ENCODE measurements at places on chromosomes 2 and 18. TPM values are rescaled to one million over a fixed set of nuclear protein-coding genes. Genes with fewer than 3 reads are reported as not detected.
A peak's percentile ranks its signal among the peaks of the same experiment; 100 is the strongest.

GRCh38 chr2:7788736-7789135 lies 871.5 kb downstream of the RNF144A start:
- DNase-seq: no peak

DNA sequence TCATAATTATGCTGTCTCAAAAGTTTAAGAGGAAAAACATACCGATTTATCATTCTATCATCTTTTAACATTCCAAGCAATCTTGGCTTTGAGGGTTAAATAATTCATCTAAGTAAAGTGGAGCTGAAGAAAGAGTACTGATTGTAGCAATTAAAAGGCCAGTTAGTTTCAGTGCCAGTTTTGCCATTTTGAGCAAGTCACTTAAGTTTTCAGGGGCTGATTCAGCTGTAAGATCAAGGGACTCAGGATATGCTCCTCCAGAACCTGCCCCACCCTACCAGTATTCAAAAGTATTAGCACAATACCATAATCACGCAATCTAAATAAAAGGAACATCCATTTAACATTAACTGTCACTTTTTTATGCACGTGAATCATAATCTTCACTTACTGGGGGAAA lies 1.9 kb downstream of the SS18 start:
- DNase-seq: no peak

- no peak for DNase-seq
Observed at GRCh38 chr18:51621113-51621863, 423.8 kb upstream of the MEX3C start.

DNA sequence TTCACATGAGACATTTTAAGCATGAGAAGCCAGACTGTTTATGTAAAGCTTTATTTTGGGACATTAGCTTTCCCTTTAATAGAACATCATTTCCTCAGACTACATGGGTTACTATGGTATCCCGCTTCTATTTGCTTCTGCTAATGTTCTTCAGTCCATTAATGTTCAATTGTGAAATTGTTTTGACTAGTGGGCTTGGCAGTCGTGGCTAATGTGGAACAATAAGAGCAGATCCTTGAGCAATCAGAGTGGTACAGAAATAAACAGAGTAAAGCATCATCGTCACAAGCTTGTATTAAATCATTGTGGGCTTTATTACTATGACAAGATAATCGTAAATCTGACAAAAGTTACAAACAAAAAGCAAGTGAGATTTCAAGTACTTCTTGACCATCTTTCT lies 60.2 kb downstream of the PDE1A start:
- no peak for DNase-seq

- DNase-seq: no peak
Observed at GRCh38 chr2:33131111-33131510, 184.4 kb downstream of the LTBP1 start.

- DNase-seq: no peak
Observed at GRCh38 chr2:238785528-238785860, 62.4 kb upstream of the TWIST2 start.

- DNase-seq: no peak
Observed at GRCh38 chr2:177708106-177708505, 315.5 kb downstream of the AGPS start.

DNA sequence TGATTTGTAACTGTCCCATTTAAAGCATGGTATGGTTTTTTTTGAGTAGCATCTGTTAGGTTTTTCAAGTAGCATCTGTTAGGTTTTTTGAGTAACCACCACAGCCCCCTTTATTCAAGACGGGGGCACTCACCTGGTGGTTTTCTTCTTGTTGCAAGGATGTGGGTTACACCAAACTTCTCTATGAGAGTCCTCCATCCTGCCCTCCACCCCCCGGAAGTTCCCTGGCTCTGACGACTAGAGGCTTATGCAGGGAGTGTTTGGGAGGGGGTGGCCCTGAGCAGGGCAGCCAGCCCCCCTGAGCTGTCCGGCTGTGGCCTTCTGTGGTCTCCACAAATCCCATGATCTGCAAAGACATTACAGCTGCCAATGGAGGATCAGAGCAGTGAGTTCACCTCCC lies 39.3 kb downstream of the MTCL1 start:
- DNase-seq: no peak

The LRP1B gene
- total RNA-seq: 0.44 TPM

DNA sequence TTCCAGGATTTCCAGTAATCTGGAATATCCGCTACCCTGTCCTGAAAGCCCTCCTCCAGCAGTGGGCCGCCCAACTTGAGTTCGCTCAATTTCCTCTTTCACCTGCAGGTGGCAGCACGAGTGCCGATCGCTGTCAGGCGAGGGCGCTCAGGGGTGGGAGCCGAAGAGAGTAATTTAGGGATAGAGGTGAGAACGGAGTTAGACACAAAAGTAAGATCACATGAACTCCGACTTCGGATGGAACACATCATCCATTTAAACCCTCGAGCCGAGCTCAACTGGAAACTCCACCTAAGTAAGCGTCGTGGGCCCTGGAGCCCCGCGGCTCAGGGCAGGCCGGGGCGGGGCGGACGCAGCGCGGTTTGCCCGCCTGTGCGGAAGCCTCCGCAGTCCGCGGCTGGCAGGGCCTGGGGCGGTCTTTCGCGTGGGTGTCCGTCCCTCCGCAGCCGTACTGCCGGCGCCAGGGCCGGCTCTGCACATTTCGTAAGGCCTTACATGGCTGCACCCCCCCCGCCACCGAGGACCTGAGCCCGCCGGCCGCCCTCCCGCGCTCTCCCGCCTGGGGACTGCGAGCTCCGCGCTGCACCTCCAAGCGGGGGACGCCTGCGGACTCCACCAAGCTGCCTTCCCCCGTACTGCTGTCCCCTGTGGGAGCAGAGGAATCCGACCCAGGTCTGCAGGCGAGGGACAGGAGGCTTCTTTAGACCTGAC lies 61.2 kb downstream of the SEMA4F start:
- DNase-seq: peak; percentile 87

GRCh38 chr2:130764035-130764820 lies 8.9 kb downstream of the AMER3 start:
- DNase-seq: peak; percentile 50

DNA sequence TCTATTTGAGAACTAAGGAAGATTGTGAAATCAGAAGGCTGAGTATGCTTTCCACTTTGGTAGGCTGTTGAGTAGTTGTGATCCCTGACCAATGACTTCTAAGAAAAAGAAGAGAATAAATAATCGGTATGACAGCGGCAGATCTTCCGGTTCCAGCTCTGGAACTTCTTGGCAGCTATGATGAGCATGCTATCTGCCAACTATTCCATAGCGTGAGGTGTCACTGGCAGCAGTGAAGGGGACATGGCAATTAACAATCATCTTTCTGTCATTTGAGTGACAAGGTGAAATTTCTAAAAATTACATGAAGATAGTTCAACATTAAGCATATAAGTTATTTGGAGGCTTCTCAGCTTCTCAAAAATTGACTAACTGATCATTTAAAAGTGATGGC lies 140.1 kb upstream of the NETO1 start:
- DNase-seq: no peak

DNA sequence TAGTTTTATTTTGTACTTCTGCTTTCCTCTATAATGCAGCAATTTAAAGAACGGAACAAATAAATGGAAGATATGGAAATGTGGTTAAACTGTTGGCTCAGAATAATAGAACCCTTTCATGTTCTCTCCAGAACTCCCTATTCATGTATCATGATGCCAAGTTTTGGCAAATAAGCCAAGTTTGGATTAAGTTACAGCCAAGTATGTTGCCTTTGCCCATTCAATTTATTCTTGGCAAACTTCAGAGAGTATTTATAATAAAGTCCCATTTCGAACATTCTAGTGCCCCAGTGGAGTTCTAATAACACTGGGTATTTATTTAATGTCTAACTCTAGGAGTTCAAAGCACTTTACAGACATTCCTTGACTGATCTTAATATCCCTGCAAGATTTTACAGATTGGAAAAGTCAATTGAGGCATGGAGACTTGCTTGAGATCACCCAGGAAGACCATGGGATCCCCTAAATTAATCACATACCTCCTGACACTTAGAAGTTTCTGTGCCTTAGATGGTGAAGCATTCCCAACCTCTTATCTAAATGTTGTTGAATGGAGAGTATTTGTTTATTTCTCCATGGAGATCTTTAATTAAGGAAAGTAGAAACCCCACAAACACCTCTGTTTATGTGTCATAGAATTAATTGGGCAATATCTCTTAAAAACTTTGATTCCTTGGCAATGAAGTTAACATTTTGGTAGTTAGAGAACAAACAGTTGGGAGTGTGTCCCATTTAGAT lies 106.7 kb downstream of the ACKR3 start:
- no peak for DNase-seq

The RND3 gene
- total RNA-seq: 9.6 TPM

GRCh38 chr2:113672326-113672932 lies 45.4 kb downstream of the RABL2A start:
- DNase-seq: no peak

The NEU4 gene
- total RNA-seq: not detected

DNA sequence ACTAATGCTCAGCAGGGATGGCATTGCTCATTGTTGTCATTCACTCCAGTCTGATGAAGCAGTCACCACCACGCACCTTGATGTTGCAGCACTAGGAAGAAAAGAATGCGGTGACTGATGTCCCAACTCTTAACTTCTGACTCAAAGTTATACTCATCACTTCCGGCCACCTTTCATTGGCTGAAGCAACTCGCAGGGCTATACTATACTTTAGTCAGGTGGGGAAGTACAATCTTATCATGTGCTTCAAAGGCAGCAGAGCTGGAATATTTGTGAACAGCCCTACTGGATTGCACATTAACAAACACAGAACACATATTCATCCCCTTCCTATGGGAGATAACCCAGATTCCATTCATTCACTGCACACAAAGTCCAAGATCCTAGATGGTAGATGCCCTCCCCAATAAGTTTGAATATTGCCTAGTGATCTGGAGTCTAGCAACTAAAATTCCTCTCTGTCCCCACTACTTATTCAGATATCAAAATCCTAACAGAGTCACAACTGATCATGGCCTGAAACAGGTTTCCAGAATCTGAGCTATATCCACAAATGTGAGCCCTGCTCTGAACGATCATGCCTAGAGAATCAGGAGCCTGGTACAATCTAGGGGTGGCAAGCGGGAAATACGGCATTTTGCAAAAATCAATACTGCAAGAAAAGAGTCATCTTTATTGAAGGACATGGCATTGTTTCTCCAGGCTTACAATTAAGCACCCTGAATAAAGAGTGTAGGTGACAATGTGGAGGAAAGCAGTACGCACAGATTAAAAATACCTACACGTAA lies 3.4 kb upstream of the SPATS2L start:
- no peak for DNase-seq

The FBLN7 gene
- 3.5 TPM for total RNA-seq

GRCh38 chr2:104158191-104158590 lies 695.7 kb upstream of the POU3F3 start:
- DNase-seq: no peak

DNA sequence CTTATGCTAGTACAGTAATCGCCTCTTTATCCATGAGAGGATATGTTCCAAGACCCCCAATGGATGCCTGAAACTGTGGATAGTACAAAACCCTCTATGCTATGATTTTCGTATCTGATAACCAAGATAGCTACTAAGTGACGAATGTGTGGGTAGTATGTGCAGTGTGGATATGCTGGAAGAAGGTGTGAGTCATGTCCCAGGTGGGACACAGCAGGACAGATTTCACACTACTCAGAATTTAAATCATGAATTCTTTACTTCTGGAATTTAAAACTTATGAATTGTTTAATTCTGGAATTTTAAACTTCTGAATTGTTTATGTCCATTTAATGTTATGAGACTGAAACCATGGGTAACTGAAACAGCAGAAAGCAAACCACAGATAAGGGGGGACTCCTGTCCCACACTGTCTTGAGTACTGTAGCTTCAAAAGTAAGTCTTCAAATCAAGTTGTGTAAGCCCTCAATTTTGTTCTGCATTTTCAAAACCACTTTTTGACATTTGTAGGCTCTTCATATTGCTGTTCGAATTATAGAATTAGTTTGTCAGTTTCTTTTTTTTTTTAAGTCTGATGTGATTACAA lies 116.0 kb downstream of the LTBP1 start:
- DNase-seq: no peak

GRCh38 chr2:26562811-26563645 lies 78.1 kb downstream of the CIB4 start:
- DNase-seq: no peak

- DNase-seq: no peak
Observed at GRCh38 chr2:64857581-64858471, 131.4 kb upstream of the SLC1A4 start.

The TRIM43 gene
- total RNA-seq: not detected

The UGT1A4 gene
- not detected for total RNA-seq

The QPCT gene
- total RNA-seq: 10.1 TPM

GRCh38 chr2:52710810-52711618 lies 1056.6 kb upstream of the CHAC2 start:
- no peak for DNase-seq

The CACNB4 gene
- total RNA-seq: 0.37 TPM

The ARHGAP28 gene
- 3.0 TPM for total RNA-seq

The HOXD9 gene
- 0.44 TPM for total RNA-seq

The NOSTRIN gene
- 30.6 TPM for total RNA-seq

Data from right atrium auricular region (tissue), 2 donors.